ENCODE measurements at places on chromosomes 16 and 17. TPM values are rescaled to one million over a fixed set of nuclear protein-coding genes. Genes with fewer than 3 reads are reported as not detected.

Gene KCNG4
- not detected for total RNA-seq

Gene ERAL1
- 26.0 TPM for total RNA-seq

Gene PPM1E
- total RNA-seq = under 0.01 TPM

Gene CACNG1
- total RNA-seq = not detected

Gene SOX8
- total RNA-seq = 0.34 TPM

Gene VKORC1
- 61.9 TPM for total RNA-seq

Gene NPIPB2
- total RNA-seq = 1.5 TPM

Gene RPS15A
- 2,183 TPM for total RNA-seq

Gene RBFOX1
- not detected for total RNA-seq

Gene KANSL1
- total RNA-seq = 41.0 TPM

Gene BEAN1
- 0.43 TPM for total RNA-seq

Gene DRC3
- 2.3 TPM for total RNA-seq

Gene GP1BA
- not detected for total RNA-seq

Gene KRTAP2-1
- not detected for total RNA-seq

Gene MGRN1
- 19.9 TPM for total RNA-seq

Gene TNFSF12
- 6.3 TPM for total RNA-seq

Gene HOXB8
- 1.7 TPM for total RNA-seq

Gene TSPAN10
- total RNA-seq = 0.43 TPM

Gene PRSS27
- total RNA-seq = 0.22 TPM

Gene PRDM7
- total RNA-seq = not detected

Gene TERB1
- 0.09 TPM for total RNA-seq

All from dermis lymphatic vessel endothelial cell (primary cell).